ENCODE measurements at places on chromosomes 7 and 10.

DNA sequence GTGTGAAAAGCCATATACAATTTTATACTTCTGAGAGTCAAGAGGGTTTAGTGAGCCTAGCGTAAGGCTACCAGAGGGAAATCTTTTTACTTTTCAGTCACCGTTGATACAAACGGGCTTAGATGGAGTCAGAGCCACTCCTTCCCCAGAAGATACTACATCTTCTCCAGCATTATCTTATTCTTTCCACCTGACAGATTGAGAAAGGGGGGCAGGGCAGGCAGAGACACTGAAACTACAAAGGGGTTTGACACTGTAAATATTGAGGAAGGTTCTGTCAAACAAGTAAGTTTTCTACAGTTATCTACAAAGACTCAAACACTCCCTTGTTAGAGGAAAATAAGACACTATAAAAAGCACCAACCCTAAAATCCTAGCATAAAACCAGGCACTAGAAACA lies 100.0 kb downstream of the RELN start:
- no peak for DNase-seq

- DNase-seq, result no peak
Observed at GRCh38 chr10:58642916-58643428, 130.3 kb downstream of the BICC1 start.

GRCh38 chr10:116974456-116975005 lies 30.5 kb downstream of the SHTN1 start:
- DNase-seq, result no peak

DNA sequence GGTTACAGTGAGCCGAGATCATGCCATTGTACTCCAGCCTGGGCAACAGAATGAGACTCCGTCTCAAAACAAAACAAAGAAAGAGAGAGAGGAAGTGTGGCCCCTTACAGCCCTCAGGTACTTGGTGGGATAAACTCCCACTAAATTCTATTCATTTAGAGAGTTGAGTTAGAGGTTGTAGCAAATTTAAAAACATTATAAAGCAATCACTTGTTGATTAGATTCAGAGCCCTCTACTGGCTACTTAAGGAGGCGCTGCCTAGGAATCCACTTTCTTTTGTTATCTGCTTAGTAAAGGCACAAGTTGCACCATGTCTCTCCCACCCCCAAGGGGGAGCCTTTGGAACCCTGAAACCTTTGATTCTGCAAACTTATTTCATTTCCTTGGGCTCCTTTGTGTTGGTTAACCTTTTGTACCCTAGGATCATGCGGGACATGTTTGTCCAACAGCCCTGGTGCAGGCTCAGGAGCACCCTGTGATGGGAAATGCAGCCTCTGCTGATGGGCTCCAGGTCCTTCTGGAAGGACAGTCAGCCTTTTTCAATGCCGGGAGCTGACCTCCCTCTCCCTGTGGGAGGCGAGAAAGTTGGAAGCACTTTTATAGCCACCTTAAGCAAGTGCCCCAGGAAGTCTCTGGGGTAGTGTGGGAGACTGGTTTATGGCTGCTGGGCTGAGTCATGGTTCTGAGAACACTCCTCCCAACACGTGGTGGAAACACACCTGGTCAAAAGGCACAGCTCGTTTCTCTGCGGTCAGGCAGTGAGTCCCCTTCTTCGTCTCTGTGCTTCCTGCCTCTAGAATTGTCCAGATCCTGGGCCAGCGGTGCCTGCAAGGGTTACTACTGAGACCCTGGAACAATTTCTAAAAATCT lies 2.3 kb downstream of the HKDC1 start:
- no peak for DNase-seq

- DNase-seq, result no peak
Observed at GRCh38 chr7:4144172-4144701, 537.9 kb upstream of the FOXK1 start.

GRCh38 chr7:40220421-40220911 lies 85.7 kb downstream of the SUGCT start:
- no peak for DNase-seq

GRCh38 chr10:109940553-109940952 lies 17.2 kb upstream of the XPNPEP1 start:
- DNase-seq, result no peak

DNA sequence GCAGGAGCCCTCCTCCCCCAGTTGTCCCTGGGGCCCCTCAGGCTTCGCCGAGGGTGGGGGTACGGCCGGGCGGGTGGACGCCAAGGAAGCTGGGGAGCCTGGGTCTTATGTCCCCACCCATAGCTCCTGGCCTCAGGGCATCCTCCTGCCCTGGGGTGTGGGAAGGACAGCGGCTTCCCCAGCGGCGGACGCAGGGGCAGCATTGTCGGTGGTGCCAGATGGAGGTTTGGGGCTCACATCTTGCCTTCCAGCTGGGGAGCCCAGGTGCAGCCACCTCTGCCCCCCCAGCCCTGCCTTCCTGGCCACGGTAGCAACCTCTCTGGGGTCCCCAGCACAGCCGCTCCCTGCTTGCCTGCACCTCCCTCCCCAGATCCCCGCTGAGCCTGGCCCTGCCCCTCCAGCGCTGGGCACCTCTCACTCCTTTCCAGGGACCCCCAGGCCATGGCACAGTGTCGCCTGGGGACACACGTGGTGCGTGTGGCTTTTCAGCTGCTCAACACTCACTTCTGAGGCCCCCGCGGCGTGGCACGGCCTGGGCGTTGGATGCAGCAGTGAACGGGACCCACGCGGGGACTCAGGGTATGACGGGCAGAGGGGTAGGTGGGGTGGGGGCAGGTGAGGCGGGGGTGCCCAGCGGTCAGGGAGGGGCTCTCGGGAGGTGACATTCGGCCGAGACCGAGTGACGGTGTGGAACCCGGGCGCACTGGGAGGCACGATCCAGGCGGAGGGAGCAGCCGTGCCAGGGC lies 53.1 kb downstream of the UNCX start:
- DNase-seq, result no peak

DNA sequence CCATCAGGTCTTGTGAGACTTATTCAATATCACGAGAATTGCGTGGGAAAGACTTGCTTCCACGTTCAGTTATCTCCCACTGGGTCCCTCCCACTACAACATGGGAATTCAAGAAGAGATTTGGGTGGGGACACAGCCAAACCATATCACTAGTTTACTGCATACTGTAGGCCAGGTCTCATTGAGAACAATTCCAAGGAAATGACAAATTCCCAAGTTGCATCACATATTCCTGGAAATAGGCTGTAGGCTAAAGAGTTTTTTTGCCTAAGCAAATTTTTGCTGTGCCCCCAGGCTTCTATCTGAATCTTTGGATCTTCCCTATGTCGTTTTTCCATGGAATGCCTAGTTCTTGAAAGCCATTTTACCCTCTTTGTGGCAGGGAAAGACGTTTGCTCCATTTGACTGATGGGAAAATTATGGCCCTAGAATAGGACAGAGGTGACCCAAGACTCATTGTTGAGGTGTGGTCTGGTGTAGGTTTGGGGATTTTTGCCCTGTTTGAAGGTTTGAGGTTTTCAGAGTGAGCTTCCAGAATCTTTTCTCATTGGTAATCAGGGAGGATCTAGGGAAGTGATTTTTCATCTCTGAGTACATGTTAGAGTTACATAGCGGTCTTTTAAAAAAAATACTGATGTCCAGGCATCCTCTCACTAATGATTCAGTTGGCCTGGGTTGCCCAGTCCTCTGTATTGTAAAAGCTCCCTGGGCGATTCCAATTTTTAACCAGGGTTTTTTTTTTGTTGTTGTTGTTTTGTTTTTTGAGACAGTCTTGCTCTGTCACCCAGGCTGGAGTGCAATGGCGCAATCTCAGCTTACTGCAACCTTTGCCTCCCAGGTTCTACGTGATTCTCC lies 44.4 kb downstream of the TACR2 start:
- DNase-seq, result no peak

GRCh38 chr10:113475381-113475807 lies 77.5 kb upstream of the HABP2 start:
- no peak for DNase-seq

GRCh38 chr7:139106959-139107358 lies 2.6 kb downstream of the ZC3HAV1 start:
- DNase-seq, result no peak

- DNase-seq, result no peak
Observed at GRCh38 chr7:129176916-129177710, 11.3 kb upstream of the SMO start.

- DNase-seq, result no peak
Observed at GRCh38 chr7:100567031-100567730, 6.5 kb downstream of the SAP25 start.

DNA sequence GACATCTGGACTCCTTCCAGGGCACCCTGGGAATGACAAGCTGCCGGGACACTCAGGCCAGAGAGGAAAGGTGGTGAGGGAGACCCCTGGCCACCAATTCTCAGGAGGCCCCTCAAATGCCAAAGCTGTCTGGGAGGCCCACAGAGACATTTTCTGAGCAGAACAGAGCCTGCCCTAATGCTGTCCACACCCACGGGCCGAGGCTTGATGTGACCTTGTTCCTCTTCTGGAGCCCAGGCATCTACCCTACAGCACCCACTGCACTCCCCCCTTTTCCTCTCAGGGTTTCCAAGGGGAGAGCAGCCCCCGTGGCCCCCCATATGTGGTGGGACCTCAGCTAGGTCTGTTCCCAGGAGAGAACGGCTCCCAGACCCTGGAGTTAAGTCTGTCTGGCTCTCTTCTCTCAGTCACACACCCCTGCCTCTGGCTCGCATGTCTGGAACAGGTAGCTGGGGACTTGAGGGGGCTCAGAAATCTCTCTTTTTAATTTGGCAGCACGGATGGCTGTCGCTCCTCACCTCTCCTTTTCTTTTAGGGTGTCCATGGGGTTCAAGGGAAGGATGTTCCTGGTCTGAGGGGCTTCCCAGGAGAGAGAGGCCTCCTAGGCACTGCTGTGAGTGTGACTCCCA lies 16.8 kb upstream of the VOPP1 start:
- DNase-seq, result no peak

- no peak for DNase-seq
Observed at GRCh38 chr10:52318822-52319464, 4.9 kb downstream of the DKK1 start.

GRCh38 chr7:72080865-72081510 lies 331.1 kb downstream of the CALN1 start:
- no peak for DNase-seq

GRCh38 chr10:11204351-11204942 lies 186.8 kb downstream of the CELF2 start:
- no peak for DNase-seq

GRCh38 chr10:33395201-33395600 lies 60.7 kb upstream of the NRP1 start:
- DNase-seq, result no peak

- DNase-seq, result no peak
Observed at GRCh38 chr10:14612873-14613587, 161.7 kb downstream of the FAM107B start.

DNA sequence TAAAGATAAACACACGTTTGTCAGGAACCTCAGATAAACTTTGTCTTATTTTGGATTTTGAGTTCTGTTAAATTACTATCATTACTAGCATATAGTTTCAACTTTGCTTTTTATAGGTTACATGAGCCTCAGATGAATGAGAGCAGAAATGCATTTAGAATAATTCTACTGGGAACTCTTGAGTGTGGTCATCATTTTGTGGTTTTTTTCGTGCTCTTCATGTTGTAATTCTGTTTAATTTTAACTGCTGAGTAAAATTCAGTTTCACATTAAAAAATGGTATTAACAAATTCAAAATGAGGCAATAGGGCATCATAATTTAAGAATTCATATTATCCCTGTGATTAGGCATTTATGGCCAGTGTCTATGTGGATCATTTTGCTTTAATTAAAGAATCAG lies 72.9 kb downstream of the GNAI1 start:
- no peak for DNase-seq

- no peak for DNase-seq
Observed at GRCh38 chr10:91088300-91089140, 131.9 kb upstream of the PCGF5 start.

GRCh38 chr10:26628395-26628794 lies 69.1 kb upstream of the PDSS1 start:
- no peak for DNase-seq

DNA sequence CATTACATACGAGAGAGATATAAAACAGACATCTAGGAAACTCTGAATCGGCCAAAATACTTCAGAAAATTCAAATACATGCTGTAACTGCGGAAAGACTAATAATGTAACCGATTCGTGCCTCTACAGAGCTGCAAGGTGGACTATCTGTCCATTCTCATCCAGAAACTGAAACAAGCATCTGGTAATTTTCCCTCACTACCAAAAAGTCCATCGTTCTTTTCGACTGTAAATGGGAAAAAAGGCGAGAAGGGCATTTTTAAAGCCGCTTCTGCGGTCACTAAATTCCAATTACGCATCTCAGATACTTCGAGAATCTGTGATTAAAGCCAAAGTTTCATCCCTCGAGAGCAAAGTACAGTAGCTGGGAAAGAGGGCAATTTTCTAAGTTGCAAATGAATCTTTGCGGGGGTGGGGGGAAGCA lies 1.3 kb downstream of the OGA start:
- DNase-seq, result no peak

GRCh38 chr10:25101461-25102146 lies 73.2 kb upstream of the GPR158 start:
- no peak for DNase-seq

DNA sequence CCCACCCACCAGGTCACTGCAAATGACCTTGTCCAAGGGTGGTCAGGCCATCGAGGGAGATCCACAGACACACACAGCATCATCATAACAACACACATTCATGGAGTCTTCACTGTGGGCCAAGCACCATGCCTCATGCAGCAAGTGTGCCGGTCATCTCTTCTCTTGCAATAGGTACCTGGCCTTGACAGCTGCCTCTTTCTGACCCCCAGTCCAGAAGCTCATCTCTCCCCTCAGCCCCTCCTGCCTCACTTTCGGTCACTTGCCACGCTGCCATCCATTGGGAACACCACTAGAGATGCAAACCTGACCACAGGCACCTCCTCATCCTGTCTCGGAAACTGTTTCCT lies 75.9 kb downstream of the OAT start:
- DNase-seq, result no peak

- no peak for DNase-seq
Observed at GRCh38 chr10:88473989-88474883, 108.9 kb downstream of the RNLS start.

DNA sequence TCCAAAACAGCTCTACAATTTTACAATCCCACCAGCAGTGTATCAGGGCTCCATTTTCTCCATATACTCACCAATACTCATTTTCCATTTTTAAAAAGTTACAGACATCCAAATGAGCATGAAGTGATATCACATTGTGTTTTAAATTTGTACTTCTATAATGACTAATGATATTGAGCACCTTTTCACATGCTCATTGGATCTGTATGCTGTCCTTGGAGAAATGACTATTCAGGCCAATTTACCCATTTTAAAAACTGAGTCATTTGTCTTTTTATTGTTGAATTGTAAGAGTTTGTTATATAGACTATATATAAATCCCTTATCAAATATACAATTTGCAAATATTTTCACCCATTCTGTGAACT lies 162.0 kb downstream of the MAGI2 start:
- DNase-seq, result no peak

Data from ascending aorta (tissue), 2 donors.